ENCODE measurements at places on chromosomes 11 and 22.

DNA sequence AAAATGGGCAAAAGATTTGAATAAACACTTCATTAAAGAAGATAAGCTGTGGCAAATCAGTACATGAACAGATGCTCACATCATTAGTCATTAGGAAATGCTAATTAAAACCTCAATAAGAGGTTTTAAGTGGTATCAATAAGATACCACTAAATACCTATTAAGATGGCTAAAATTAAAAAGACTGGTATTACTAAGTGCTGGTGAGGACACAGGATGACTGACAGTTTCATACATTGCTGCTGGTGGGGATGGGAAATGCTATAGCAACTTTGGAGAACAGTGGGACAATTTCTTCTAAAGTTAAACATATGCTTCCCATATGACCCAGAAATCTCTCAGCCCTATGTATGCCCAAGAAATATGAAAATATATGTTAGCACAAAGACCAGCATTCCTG, 69.2 kb downstream of the COMMD9 start:
- no peak for DNase-seq

GRCh38 chr11:13440100-13440855, 22.7 kb downstream of the BTBD10 start:
- peak; percentile 25 for DNase-seq

GRCh38 chr11:110409174-110409573, 20.6 kb upstream of the FDX1 start:
- DNase-seq = no peak

DNA sequence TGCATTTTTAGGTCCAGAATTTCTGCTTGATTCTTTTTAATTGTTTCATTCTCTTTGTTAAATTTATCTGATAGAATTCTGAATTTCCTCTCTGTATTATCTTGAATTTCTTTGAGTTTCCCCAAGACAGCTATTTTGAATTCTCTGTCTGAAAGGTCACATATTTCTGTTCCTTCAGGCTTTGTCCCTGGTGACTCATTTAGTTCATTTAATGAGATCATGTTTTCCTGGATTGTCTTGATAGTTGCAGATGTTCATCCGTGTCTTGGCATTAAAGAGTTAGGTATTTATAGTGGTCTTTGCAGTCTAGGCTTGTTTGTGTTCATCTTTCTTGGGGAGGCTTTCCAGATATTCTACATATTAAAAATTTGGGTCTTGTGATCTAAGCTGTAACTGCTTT, 694.8 kb upstream of the CCDC179 start:
- no peak for DNase-seq

- DNase-seq = no peak
Measured at GRCh38 chr11:130721736-130722135, 194.5 kb downstream of the SNX19 start.

- no peak for DNase-seq
Measured at GRCh38 chr11:62566247-62566646, 7.4 kb downstream of the EEF1G start.

- DNase-seq = no peak
Measured at GRCh38 chr11:44179173-44179572, 83.7 kb downstream of the EXT2 start.

GRCh38 chr11:117828611-117829368, 4.2 kb upstream of the FXYD2 start:
- peak; percentile 91 for DNase-seq

GRCh38 chr22:40547729-40548143, 88.8 kb downstream of the MRTFA start:
- no peak for DNase-seq

- no peak for DNase-seq
Measured at GRCh38 chr11:72968390-72968789, 154.2 kb downstream of the ATG16L2 start.

GRCh38 chr22:32692371-32692770, 109.1 kb upstream of the TIMP3 start:
- DNase-seq = no peak

GRCh38 chr11:15927196-15927863, 429.0 kb downstream of the SOX6 start:
- DNase-seq = no peak

DNA sequence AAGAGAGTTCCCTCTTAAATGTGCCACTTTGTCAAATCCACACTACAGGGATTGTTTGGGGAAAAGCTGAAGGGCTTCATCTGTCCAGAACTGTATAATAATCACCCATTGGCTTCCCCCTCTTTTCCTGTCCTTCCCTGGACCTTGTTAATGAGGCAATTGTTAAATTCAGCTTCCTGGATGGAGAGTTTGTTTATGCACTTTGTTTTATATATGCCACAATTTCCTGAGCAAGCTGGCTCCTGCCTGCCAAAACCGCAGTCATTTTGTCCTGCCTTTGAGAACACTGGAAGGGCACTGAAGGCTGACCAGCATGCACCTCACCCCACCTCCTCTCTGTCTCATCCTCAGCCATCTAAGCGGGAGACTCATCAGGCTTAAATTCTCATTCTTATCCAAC, 86.2 kb downstream of the MSANTD4 start:
- DNase-seq = no peak

- DNase-seq = no peak
Measured at GRCh38 chr22:42773167-42773566, 52.5 kb upstream of the A4GALT start.

- no peak for DNase-seq
Measured at GRCh38 chr11:42025121-42025803, 565.8 kb upstream of the LRRC4C start.

DNA sequence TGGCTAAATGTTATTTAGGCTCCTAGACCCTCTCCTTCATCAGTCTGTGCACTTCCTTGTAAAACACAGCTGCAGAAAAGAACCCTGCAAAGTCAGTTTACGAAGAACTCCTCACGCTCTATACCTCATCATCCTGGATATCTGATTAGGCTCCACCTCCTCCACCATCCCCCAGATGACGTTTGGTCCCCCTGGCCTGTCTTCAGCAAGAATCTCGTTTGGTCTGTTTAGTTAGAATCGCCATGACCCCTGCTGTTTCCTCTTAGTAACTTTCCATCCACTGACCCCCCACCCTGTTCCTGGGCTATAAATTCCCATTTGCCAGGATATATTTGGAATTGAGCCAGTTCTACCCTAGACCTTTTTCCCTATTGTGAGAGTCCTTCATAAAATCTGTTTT, 214.1 kb downstream of the OPCML start:
- DNase-seq = no peak

DNA sequence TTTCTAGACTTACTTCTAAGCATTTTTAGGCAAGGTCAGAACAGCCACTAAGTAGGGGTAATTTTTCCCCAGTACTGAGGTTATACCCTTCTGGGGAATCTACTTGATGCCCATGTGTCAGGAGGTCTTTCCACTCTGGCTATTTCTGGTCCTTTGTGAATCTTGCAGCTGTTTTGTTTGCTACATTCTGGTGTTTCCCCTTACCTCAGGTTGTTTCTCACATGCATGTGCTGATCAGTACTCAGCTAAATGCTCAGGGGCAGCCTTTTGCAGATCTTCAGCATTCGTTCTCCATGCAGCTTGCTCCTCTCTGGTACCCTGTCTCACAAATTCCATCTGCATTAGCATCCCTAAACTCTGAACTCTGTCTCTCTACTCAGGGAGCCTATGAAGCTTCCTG, 303.6 kb downstream of the SOX6 start:
- no peak for DNase-seq

DNA sequence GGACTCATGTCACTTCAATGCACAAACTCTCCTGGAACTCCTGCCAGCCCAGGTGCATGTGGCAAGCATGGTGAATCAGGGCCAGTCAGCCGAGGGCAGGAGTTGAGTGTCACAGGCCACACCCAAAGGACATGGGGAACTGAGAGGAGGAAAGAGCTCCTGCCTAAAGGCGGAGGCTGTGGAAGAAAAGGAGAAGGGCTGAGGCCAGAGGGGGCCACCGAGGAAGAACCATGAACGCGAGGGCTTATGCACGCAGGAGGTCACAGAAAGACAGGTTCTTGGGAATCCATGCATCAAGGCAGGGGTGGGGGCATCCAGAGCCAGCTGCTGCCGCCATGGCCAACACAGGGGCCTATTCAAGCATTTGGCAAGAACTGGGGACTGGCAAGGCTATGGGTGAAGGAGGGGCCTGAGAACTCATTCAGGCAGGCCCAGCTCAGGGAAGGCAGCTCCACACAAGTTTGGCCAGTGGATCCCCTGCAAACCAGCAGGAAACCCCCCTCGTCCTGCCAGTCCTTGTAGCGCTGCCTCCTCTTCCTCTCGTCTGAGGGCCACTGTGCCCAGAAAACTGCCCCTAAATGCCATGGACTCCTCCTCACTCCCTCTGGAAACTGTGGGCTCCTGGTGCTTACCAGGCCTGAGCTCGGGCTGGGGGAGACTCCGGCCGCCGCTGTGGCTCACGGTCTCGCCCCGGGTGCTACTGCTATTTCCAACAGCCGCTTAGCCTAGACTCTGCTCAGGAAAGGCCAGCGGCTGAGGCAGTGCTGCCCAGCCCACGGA, 15.4 kb downstream of the PPM1F start:
- DNase-seq = no peak

DNA sequence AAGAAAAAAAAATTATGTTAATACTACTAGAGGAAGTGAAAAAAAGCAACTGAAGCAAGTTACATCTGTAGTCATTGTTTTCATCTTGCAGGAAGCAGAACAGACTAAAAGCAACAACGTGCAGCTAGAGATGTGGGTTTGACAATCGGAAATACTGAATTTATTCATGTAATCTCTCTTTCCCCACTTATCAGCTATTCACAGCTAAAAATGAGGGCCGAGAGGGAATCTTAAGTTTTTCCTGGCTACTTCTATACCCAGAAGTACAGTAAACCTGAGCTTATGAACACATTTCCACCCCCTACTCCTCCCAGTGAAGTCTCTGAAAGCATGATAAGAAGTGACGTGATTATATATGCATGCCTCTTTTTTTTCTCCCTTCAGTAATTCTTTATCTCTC, 116.5 kb downstream of the SPON1 start:
- no peak for DNase-seq

GRCh38 chr11:126451211-126451802, 95.8 kb downstream of the ST3GAL4 start:
- DNase-seq = no peak

- DNase-seq = no peak
Measured at GRCh38 chr11:37450613-37451012, 852.6 kb upstream of the RAG2 start.

DNA sequence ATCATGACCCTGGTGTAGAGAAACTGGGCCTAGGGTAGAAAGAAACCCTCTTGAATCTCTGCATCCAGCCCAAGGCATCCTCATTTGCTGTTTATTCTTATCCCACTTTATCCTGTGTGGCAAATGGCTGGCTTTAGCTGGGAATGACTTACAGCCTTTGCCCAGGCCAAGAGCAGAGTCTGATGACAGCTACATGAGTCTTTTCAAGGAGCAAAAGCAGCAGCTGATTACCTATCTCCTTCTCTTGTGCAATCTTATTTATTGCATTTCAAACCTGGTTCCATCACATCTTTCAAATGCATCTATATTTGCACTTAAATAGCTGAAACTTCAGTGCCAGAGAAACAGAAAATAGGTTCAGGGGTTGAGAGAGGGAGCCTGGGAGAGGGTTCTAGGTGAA, 26.1 kb downstream of the SYT13 start:
- DNase-seq = no peak

- DNase-seq = no peak
Measured at GRCh38 chr11:69383372-69384250, 89.7 kb downstream of the MYEOV start.

GRCh38 chr11:130813196-130813595, 103.1 kb downstream of the SNX19 start:
- DNase-seq = no peak

- DNase-seq = no peak
Measured at GRCh38 chr11:86115542-86116385, 46.9 kb upstream of the PICALM start.

GRCh38 chr11:31424652-31425051, 55.0 kb downstream of the DNAJC24 start:
- DNase-seq = no peak

GRCh38 chr22:22558071-22558971, 744 bp downstream of the PRAME start:
- DNase-seq = no peak

DNA sequence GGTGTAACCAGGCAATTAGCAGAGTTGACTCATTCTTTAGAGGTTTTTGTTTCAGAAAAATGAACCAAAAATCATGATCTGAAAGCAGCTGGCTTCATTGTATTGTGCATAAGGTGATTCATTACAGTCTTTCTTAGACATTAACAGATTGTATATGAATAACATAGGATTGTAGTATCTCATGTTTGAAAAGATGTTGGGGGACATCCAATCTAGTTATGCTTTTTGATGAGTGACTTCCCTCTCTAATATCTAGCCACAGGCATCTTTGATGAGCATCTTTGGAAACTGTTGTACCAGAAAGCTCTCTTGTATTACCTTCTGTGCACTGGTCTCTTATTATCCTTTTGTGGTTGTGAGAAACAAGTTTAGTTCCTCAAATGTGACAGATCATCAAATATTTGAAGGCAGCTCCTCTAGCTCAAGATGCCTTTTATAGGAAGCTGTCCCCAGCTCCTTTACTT, 8.3 kb downstream of the GRK3 start:
- no peak for DNase-seq

Measured in activated CD4-positive, alpha-beta T cell treated with anti-CD3 and anti-CD28 coated beads for 36 hours (primary cell).